Foreskin keratinocyte (primary cell): ENCODE measurements at places on chromosomes 2 and 18. TPM values are rescaled to one million over a fixed set of nuclear protein-coding genes. Genes with fewer than 3 reads are reported as not detected.

POTEC gene
- polyA plus RNA-seq, result not detected in 2 replicates

SERPINE2 gene
- 244 and 452 TPM in 2 replicates for polyA plus RNA-seq

DNA sequence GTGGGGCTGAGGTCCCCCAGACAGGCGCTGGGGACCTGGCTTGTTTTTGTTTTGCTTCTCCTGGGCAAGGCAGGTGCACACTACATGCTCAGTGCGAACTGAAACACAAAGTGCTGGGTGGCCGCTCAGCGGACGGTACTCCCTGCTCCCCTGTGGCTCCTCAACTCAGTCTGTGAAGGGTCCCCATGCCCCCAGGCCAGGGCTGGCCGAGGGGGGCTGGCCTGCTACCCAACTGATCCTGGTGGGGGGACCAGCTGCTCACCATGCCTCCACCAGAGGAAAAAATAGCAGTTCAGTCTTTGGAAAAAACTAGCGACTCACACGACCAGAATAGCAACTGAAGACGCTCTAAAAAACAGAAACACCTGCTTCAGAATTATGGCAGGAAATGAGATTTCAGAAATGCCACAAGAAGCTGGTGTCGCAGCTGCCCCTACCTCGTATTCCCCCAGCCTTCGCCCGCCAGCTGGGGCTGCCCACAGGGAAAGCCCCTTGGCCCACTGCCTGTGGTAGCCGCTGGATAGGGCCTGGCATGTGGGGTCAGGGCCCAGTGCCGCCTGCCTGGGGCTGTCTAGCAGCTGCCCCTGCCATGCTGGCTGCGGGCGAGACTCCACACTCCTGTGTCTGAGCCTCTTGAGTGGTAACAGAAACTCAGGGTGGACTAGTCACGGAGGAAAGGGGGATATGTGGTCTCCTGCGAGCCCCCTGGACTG lies 43.7 kb downstream of the MEX3C start:
- no peak for DNase-seq

DYNAP gene
- not detected in 2 replicates for polyA plus RNA-seq
